ENCODE measurements at places on chromosomes 3 and 15.

GRCh38 chr3:103601666-103602065, 1166.9 kb downstream of the ZPLD1 start:
- DNase-seq, result no peak

- DNase-seq, result no peak
Measured at GRCh38 chr15:69797051-69797595, 300.6 kb downstream of the TLE3 start.

DNA sequence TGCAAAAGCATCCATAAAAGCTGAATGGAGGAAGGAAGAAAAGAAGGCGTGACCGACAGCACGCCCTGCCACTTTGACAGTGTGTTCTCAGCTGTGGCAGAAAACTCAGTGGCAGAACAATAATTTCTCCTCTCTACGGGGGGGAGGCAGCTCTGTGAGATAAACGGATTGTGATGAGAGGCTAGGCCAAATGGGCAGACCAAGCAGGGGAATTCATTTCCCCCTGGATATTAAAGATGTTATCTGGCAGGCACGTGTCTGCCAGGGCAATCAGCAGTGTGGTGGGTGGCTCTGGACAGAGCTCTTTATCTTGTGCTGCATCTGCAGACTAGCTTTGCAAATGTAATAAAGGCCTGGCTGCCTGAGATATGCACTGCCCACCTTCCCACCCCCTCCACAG, 1.9 kb upstream of the RMDN3 start:
- DNase-seq, result no peak

DNA sequence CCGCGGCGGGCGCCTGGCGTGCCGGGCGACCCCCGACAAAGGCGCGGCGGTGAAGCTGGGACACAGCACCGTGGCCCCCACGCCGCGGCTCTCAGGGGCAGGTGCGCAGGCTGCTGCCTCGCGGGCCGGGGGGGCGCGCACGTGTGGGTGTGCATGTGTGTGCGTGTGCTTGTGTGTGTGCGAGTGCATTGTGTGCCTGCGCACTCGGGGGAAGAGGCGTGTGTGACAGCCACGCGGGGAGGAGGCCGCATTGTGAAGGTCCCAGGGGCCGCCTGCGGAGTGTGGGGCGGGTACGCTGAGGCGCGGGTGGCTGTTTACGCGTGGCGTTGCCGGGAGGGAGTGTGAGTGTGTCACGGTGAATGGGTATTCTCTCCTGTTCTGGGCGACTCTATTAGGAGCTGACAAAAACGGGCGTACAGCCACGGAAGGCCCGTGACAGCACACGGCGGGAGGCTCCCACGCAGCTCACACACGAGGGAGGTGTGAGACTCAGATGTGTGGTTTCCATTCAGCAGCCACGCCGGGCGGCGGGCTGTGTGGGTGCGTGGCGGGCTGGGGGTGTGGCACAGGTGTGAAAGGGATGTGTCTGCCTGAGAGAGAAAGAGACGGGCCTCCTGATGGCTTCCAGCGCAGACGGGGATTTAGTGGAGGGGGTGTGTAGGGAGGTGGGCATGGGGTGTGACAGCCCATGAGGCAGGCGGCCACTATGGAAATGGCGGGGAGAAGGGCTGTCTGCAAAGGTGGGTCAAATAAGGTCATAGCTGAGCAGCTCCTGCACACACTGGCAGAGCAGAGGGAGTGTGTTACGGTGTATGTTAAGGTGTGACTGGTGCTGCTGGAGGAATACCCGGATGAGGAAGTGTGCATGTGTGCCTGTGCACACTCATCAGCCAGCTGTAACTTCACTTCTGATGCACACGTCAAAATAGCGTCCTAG, 750 bp downstream of the PODXL2 start:
- DNase-seq, result no peak

DNA sequence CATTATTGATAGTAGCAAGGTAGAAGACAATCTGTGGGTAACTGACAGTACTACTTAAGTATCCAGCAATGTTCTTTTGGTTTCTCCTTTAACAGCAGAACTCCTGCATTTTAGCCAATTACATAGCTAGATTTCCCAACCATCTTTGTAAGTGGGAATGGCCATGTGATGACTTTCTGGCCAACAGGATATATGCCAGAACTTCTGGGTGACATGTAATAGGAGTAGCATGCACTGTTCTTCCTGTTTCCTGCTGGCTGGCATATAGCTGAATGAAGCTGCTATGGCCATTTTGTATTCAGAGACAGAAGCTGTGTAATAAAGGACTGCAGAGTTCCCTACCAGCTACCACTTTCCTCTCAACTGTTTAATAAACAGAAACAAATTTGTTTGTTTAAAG, 18.0 kb downstream of the SPICE1 start:
- DNase-seq, result no peak

All from Jurkat, Clone E6-1 (cell line).